ENCODE measurements at places on chromosomes 4 and X.

- no peak for DNase-seq
These were observed 384.9 kb upstream of the CNKSR2 start for GRCh38 chrX:20989361-20989760.

DNA sequence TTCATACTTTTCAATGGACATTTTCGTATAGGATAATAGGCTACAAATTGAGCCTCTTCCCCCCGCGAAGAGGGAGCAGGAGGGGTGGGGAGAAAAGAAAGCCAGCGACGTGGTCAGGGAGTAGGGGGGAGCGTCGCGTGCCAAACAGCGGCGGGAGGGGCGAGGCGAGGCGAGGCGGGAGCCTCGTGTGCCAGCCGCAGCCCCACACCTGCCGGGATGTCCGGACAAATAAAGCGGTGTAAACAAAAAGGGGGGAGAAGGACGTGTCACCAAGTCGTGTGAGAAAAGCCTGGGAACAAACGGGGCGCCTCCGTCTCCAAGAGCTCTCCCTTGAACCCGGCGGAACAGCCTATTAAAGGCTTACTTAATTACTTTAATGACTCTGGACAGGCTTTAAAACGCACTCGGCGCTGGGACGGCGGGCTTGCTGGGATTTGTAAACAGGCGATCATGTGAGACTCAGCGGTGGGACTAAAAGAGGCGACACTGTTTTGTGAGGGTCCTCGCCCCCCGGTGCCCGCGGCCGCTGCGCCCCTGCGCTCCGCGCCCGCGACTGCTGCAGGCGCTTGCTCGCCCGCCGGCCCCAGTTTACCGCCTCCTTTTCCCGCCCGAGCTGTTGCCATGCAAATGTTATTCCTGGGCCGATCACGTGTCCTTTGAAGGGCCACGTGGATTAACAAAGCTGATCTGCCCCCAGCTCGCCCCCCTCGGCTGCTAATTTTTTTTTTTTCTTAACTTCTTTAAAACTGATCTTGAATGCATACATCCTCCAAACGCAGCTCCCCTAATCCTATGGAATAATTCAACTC, at the start of gene HELT:
TSS of gene HELT (plus strand) at position 527 of the 809 bp plus-strand sequence. CDS start 439 bp downstream, outside the sequence.
- DNase-seq: no peak

GRCh38 chr4:98508248-98508647, 150.2 kb downstream of the TSPAN5 start:
- no peak for DNase-seq

DNA sequence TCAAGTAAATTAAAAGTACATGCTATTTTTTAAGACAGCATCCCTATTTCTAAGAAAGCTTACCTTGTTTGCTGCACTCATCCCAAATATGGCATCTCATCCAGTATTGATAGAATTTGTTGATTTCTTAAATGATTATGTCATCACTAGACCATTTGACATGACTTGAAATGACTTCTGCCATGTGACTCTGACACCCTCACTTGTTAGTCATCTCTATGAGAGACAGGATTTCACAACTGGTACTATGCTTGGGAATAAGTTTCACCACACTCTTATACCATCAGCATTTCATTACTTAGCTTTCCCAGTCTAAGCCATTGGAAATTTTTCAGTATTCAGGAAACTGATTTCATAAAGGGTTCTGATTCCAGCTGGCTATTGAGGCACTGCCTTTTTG, 55.3 kb downstream of the TMPRSS11F start:
- DNase-seq: no peak

DNA sequence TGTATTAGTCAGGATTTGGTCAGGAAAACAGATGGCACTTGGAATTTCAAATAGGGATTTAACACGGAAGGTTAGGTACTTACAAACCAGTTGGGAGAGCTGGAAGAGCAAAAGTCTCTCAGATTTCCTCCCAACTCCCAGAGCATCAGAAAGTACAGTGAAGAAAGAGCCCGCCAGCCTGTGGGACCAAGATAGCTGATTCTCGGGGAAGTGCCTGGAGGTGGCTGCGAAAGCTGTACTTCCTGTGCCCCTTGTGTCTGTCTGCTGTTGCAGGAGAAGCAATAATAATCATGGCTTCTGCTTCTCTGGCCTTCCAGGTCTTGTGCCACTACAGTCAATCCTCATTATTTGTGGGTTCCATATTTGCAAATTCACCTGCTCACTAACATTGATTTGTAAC, 221.0 kb upstream of the BCOR start:
- no peak for DNase-seq

- DNase-seq: no peak
These were observed 46.7 kb downstream of the REELD1 start for GRCh38 chr4:146261041-146261440.

GRCh38 chr4:186666252-186666651, 57.4 kb downstream of the FAT1 start:
- DNase-seq: no peak

DNA sequence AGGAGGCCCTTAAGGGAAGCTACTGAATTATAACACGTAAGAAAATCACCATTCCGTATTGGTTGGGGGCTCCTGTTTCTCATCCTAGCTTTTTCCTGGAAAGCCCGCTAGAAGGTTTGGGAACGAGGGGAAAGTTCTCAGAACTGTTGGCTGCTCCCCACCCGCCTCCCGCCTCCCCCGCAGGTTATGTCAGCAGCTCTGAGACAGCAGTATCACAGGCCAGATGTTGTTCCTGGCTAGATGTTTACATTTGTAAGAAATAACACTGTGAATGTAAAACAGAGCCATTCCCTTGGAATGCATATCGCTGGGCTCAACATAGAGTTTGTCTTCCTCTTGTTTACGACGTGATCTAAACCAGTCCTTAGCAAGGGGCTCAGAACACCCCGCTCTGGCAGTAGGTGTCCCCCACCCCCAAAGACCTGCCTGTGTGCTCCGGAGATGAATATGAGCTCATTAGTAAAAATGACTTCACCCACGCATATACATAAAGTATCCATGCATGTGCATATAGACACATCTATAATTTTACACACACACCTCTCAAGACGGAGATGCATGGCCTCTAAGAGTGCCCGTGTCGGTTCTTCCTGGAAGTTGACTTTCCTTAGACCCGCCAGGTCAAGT, 6.9 kb upstream of the MSANTD1 start:
- DNase-seq: no peak

DNA sequence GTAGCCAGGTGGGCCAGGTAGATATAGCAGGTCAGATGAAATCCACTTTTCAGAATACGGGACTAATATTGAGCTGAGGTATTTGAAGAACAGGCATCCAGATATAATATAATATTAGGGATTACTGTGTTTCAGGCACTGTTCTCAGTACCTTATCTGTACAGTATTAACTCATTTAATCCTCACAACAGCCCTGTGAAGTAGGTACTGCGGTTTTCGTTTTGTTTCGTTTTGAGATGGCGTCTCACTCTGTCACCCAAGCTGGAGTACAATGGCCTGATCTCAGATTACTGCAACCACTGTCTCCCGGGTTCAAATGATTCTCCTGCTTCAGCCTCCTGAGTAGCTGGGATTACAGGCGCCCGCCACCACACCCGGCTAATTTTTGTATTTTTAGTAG, 129.6 kb downstream of the IL1RAPL2 start:
- no peak for DNase-seq

- no peak for DNase-seq
These were observed 188.5 kb upstream of the FTHL17 start for GRCh38 chrX:31260351-31260750.

DNA sequence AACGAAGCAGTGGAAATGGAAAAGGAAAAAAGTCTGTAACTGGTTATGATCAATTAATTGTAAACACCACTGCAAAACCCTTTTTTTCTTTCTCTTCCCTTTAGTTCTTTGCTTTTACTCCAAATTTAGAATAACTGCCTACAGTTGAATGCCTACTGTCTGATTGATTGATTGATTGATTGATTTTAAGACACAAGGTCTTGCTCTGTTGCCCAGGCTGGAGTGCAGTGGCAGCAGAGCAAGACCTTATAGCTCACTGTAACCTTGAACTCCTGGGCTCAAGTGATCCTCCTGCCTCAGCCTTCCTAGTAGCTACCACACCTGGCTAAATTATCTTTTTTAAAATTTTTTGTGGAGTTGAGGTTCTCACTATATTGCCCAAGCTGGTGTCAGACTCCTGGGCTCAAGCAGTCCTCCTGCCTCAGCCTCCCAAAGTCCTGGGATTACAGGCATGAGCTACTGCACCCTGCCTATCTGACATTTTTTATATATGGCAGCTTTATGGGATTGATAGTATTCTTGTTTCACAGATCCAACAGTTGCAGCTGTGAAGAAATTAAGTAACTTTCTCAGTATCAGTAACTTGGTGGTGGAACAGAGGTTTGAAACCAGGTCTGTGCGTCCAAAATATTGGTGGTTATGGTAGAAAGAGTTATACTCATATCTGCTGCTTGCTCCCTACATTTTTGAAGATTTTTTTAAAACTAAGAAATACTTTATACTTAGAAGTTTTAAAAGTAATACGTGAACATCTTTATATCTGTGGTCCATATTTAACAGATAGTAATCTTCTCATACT, 12.4 kb downstream of the UBE2K start:
- no peak for DNase-seq

- no peak for DNase-seq
These were observed 6.2 kb upstream of the CXCL3 start for GRCh38 chr4:74044677-74045076.
